Fibroblast of upper back skin (primary cell): ENCODE measurements at places on chromosomes 16 and 17.

- peak; percentile 42 for DNase-seq
Observed at GRCh38 chr17:78040440-78041385, 82.2 kb downstream of the TNRC6C start.

DNA sequence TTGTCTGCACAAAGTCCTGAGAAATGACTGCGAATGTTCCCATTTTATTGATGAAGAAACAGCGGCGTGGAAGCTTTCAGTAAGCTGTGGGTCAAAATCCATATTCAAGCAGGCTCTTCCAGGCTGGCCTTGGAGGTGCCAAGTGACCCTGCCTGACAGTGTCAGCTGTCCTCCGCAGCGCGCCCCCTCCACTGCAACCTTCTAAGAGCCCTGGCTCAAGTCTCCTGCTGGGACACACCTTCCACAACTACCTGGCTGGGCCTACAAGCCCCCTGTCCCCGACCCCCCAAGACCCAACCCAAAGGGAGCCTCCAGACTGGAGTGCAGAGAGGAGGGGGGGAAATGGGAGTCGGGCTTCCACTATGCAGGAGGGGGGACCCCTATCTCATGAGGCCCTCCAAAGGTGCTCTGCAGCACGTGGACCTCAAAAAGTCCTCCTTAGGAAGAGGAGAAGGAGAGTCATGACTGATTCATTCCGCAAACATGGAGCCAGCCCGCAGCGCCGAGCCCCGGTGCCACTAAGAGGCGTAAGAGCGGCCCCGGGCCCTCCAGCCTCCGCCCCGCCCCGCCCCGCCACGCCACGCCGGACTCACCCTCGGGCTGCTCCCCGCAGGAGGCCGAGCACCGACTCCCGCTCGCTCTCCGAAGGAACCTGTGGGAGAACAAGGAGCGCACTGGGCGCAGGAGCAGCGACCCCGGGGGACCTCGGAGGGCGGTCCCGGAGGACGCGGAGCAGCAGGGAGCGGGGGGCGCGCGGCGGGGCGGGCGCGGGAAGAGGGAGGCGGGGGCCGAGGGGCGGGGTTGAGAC lies 574 bp downstream of the MPP3 start:
- DNase-seq: peak; percentile 70

- no peak for DNase-seq
Observed at GRCh38 chr17:81189670-81190530, 23.9 kb upstream of the AATK start.

GRCh38 chr16:79644971-79645667 lies 44.6 kb upstream of the MAF start:
- no peak for DNase-seq

- DNase-seq: no peak
Observed at GRCh38 chr17:57752031-57752905, 7.2 kb upstream of the CCDC182 start.

DNA sequence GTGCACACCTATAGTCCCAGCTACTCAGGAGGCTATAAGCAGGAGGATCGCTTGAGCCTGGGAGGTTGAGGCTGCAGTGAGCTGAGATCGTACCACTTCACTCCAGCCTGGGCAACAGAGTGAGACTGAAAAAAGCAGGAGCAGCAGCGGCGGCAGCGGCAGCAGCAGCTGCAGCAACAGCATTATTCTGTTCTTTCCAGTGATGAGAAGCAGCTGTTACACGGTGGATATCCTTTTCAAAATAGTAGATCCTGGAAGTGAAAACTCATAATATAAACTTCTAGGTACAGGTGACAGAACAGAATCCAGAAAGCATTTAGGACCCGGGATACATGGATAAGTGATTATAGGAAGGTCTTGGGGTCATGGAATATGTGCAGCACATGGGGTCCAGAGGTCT lies 17.8 kb upstream of the HNF1B start:
- DNase-seq: no peak

GRCh38 chr16:88816736-88817535 lies 5.2 kb upstream of the APRT start:
- DNase-seq: no peak

DNA sequence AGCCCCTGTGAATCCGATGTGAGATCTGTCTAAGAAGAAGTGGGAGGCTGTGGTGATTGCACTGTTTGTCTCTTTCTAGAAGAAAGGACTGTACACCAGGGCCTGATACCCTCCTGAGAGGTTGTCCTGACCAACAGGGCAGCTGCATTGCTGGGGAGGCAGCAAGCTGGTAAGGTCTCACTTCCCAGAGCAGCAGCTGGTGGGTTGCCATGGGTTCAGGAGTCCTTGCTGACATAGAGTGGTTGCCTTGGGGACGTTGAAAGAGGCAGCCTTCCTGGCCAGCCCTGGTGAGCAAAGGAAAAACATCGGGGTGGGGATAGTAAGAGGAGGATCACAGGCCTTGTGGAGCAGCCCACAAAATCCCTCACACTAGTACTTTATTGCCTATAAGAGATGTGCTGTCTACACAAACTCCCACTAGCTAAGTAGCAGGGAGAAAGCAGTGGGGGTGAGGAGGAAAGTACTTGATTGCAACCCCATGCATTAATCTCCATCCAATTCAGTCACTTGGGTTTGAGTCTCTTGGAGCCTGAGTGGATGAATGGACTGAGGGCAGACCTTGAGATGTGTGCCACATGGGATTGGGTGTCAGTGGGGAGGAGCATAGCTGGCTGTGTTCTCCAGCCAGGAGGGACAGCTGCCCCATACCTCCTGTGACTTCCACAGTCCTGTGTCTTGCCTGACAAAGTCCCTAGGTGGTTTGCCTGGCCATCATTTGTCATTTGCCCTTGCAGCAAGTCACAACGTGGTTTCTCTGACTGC lies 143.8 kb upstream of the RPL38 start:
- no peak for DNase-seq

- no peak for DNase-seq
Observed at GRCh38 chr16:31403590-31404352, 10.6 kb downstream of the ITGAD start.

GRCh38 chr17:2400474-2400866 lies 390 bp downstream of the MNT start:
- peak; percentile 34 for DNase-seq

DNA sequence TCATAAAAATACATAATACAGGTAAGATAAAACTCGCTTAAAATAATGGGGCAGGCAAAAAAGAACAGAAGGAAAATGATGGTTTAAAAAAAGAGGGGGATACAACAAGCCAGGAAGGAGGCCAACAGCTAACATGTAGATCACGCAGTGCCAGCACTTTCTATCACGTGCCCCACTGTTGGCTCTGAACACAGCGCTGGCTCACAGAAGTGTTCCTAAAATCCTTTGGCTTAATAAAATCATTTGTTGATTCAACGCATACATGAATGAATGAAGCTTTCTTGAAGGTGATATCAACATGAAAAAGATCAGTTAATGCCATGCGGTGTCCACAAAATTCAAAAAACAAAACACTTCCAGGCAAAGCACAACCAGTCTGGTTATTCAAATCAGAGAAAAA lies 8.5 kb downstream of the ITGAE start:
- no peak for DNase-seq

- no peak for DNase-seq
Observed at GRCh38 chr16:800834-801511, 439 bp upstream of the GNG13 start.

DNA sequence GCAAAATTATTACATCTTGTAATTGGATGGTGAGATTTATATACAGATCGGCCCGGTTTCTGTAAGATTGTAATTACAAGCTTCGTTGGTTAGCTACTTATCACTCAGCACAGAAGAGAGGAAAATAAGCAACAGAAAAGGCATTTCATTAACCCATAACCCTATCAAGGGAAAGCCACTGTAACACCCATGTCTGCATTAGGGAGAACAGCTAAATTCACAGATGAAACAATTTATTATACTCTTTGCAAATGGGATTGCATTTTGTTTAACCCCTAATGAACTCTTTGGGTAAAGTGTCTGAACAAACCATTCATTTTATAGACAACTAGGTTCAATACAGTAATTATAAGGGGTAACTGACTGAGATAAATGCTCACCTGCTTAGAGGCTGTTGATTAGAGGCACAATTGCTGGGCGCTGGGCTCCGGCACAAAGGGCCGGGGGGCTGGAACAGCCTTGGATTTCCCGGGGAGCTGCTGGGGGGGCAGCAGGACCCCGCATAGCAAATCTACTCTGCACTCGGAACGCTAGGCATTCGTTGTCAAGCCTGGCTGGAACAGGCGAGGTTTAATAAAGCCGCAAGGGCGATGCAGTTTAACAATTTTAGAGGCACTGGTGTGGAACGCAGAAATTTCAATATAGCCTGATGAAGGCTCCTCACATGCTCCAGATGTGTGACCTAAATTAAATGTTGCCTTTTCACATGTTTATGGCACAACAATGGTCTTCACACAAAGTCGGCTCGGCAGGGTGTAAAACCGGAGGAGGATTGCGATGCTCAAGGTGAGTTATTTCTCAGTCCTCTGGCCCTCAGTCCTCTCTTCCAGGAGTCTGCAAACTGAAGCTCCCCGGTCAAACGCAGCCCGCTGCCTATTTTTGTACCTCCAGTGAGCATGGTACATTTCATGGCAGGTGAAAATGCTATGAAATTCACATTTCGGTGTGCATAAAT lies 134.0 kb upstream of the IRX6 start:
- no peak for DNase-seq

DNA sequence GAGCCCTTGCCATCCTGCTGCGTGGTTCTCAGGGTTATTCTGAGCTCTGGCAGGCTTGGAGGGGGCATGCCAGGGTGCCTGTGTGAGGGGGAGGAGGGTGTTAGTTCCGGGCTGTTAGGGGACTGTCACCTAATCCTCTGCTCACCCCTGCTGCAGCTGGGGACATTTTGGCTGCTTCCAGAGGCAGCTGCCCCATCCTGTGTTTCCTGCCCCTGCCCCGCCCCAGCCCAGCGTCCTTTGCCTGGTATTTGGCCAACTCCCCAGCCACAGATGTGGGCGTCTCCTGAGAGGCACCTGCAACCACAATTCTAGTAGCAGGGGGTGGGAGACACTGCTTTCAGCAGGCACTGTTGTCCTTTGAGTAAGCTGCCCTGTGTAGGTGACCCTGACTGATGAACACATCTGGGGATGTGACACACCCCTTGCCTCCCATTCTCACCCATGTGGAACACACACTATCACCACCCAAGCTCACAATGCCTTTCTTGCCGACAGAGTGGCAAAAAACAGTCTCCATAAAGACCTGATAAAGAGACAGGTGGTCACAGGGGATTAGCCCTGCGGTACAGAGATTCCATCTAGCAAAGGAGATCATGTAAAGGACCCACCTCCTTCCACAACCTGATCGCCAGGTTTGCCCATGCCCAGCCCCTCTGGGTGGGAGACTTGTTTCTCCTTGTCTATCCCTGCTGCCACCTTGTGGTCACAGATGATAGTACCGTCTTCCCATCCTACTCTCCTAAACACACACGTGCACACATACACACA lies at the start of gene CHRNE:
CHRNE (minus strand) TSS at position 48 of the 768 bp plus-strand sequence; CDS start at position 13, 35 bp downstream.
- peak; percentile 66 for DNase-seq

DNA sequence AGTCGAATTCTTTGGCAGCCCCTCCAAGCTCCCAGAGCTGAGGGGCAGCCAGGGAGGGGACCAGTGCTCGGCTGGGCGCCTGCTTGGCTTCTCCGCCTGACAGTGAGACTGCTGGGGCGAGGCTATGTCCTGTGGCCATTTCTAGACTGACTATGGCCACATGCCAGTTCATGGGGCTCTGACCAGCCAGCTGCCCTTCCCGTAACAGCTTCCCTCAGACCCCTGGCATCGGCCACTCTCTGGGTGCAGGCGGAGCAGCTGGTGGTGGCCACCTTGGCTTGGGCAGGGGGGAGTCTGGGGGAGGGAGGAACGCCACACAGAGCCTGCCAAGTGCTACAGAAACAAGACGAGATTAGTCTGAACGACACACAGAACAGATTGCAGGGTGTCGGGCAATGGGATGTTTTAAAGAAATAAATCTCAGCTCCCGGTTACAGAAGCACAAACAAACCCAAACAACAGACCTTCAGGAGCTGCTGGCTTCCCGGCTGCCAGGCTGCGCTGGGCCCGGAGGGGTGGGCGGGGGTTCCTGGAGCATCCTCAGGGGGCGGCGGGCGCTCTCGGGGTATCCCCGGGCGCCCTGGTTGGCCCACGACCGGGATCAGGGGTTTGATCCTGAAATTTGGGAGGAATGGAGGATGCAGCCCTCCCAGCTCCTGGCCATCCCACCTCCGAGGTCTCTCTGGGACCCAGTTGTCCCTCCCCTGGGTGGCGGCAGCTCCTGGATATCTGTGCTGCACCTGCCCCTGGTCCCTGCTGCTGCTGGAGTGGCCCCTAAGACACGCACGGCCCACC lies 34.5 kb downstream of the TBC1D16 start:
- DNase-seq: no peak

DNA sequence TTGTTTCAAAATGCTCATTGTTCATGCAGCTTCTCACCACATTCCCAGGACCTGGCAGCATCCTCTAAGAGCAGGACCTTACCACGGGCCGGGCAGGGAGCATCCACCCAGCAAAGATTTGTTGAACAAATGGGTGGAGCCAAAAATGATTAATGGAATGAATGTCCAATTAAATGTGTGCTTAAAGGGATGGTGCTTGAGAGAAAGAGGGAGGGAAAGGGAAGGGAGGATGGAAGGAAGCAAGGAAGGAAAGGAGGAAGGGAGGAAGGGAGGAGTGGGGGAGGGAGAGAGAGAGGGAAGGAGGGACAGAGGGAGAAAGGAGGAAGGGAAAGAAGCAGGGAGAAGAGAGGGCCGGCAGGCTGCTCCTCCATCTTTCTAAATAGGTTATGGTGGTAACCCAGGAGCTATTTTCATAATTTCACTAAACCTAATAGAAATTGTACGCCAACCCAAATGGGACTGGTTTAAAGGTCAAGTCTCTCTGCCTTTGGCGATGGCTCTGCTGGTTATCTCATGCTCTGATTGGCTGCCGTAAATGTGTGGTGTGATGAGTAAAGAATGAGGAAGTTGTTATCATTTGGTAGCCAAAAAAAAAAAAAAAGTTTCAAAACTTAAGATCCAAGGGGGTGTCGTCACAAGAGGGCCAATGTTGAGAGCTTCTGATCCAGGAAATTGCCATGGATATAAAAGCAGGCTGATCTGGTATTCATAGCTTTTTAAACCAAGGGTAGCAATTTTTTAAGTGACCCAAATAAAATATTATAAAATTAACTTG lies 126.7 kb upstream of the FOXF1 start:
- DNase-seq: peak; percentile 73

DNA sequence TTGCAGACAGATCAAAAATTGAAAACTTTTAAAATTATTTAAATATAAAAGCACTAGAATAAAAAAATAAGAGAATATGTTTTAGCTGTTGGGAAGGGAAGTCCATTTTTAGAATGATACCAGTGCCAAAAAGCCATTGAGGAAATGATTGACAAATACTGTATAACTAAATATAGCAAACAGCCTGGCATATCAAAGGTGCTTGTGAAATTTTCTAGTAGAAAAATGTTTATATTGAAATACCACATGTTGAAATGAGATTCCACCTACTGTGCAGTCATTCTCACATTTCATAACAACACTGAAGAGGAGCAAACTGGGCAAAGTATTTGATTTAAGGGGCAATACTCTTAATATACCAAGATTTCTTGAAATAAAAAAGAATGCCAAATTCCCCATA lies 183.5 kb downstream of the PHKB start:
- DNase-seq: peak; percentile 28
